CD4-positive, alpha-beta T cell treated with Interleukin-6 for 4 hours (primary cell): ENCODE measurements at places on chromosomes 2 and 18.

DNA sequence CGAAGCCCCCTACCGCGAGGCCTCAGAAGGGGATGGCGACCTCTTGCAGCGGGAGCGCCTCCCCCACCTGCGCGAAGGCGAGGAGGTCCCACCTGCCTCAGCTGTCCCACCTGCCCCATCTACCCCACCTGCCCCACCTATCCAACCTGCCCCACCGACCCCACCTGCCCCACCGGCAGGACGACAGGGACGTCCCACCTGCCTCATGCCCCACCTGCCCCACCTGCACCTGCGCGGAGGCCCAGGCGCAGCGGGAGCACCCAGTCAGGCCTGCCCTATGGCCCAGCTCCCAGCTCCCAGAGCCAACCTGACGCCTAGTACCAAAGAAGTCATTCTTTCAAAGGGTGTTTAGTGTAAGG is 489.1 kb upstream of the SMIM21 start:
- DNase-seq = no peak

GRCh38 chr2:24832073-24832461 is 38.8 kb downstream of the CENPO start:
- DNase-seq = no peak

GRCh38 chr18:55517055-55517454 is 70.9 kb downstream of the TCF4 start:
- no peak for DNase-seq

DNA sequence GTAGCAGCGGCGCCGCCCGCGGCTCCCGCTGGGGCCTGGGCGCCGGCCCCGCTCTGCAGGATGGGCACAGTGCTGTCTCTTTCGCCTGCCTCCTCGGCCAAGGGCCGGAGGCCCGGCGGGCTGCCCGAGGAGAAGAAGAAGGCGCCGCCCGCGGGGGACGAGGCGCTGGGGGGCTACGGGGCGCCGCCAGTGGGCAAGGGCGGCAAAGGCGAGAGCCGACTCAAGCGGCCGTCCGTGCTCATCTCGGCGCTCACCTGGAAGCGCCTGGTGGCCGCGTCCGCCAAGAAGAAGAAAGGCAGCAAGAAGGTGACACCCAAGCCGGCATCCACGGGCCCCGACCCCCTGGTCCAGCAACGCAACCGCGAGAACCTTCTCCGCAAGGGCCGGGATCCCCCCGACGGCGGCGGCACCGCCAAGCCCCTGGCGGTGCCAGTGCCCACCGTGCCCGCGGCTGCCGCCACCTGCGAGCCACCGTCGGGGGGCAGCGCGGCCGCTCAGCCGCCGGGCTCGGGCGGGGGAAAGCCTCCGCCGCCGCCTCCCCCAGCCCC is 369 bp downstream of the CDK5R2 start:
- no peak for DNase-seq

DNA sequence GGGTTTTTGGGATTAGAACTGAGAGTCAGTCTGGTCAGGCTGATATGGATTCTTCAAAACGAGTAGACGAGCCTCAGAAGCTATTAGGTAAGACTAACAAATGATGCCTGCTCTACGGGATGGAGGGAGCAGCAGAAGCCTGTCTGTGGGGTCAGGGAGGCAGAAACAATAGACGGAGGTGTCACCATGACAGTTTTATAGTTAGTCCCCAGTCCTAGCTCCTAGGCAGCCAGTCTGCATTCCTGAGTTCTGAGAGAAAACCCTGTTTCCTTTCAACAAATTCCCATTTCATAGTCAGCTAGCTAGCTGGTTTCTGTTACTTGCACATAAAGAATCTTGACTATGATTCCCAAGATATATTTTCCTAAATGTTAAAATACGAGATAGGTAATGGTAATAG is 542.1 kb downstream of the PID1 start:
- no peak for DNase-seq

GRCh38 chr2:26591619-26592505 is 49.3 kb downstream of the CIB4 start:
- no peak for DNase-seq

DNA sequence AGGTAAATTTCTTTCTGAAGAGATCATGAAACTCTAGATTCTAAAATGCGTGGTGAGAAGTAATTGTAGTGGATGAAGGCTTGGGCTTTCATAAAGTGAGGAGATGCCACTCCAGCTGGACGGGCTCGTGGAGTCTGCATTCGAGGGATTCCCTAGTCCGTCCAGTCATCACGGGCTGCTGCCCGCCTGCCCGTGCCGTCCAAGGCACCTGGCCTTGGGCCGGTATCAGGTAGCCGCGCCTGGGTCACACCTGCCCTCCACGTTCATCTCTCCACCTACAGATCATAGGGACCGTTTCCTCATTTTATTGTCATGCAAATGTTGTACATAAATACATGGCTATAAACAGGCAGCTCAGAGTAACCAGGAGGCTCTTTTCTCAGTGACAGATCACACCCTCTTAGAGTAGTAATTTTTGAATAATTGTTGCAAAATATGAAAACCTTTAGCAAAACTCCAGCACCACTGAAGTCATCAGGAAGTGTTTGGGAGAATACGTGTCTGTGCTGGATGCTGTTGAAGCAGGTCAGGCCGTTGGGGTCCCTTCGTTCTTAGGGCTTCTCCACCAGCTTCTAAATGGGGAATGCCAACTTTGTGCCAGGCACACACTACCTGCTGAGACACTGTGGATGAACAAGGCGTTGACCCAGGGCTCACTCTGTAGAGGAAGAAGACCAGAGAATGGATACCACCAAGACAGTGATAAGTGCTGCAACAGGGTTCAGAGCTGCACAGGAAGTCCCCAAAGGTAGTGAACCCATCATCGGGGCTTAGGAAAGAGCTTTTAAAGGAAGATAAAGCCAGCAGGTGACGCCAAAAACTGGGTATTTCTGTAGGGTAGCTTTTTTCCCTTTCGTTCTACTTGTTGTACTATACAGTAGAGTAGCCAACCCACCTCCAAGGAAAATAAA is 112.5 kb downstream of the FAM210A start:
- peak; percentile 21 for DNase-seq

- no peak for DNase-seq
Measured at GRCh38 chr2:109260886-109261700, 132.1 kb downstream of the SH3RF3 start.

DNA sequence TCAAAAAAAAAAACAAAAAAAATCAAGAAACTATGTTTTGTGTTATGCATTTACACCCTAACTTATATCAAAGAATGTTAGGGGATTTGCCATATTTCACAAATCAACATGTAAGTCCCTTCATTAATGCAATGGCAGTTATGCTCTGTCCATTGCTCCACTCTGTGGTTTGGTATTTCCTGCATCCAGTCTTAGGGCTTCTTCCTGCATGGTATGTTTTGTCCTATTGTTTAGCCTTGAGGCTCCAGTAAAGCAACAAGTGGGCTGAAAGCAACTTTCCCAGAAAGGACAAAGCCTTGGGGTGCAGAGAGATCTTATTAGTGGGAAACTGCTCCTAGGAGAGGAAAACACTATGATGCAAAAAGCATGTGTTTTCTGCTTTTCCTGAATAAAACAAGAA is 474.1 kb downstream of the IRS1 start:
- DNase-seq = no peak

DNA sequence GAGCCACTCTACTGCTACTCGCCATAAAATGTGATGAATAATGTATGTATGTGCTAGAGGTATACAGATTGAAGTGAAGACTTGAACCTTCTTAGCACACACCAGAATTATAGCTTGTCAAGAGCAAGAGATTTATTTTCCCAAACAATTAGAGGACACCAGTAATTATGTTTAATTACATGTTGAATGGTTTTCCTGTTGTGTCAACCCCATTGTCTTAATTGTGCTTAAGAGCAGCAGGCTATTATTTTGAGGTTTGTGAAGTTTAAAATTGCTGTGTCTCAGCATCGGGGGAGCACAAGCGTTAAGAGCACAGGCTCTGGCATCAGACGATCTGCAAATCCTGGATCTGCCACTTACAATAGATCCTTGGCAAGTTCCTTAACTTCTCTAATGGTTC is 29.0 kb downstream of the KIF5C start:
- no peak for DNase-seq

- DNase-seq = no peak
Measured at GRCh38 chr18:63562284-63562683, 20.1 kb downstream of the SERPINB12 start.

GRCh38 chr2:59223742-59224141 is 982.6 kb upstream of the FANCL start:
- DNase-seq = no peak

- DNase-seq = no peak
Measured at GRCh38 chr18:3455090-3455635, 5.2 kb downstream of the TGIF1 start.

DNA sequence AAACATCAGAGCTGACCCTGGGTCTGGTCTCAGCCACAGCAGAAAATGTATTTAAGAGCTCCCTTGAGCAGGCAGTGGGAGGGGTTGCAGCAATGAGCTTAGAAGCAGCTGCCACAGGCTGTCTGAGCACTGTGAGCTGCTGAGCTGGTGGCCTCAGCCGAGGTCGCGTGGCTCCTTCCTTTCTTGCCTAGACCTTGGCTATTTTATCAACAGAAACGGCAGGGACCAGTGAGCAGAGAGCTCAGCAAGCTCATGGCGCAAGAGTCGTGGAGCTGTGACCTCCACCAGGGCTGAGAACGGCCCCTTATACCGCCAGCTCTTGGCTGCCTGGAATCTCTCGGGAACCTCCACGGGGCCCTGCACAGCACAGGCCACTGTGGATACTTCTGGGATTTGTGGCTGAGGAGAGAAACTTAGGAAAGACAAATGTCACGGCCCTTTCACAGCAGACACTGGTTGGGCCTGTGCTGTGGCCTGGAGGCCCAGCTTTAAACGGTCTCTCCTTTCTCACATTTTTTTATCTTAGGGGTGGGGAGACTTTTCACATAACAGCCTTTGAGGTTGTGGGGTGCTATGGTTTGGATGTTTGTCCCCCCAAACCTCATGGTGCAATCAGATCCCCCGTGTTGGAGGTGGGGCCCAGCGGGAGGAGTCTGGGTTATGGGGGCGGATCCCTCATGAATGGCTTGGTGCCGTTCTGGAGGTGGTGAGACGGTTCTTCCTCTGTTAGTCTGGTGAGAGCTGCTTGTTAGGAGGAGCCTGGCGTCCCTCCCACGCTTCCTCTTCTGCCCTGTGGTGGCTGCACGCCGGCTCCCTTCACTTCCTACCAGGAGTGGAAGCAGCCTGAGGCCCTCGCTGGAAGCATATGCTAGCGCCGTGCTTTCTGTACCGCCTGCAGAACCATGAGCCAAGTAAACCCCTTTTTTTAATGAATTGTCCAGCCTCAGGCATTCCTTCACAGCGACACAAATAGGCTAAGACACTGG is 1.7 kb downstream of the ALLC start:
- DNase-seq = no peak

DNA sequence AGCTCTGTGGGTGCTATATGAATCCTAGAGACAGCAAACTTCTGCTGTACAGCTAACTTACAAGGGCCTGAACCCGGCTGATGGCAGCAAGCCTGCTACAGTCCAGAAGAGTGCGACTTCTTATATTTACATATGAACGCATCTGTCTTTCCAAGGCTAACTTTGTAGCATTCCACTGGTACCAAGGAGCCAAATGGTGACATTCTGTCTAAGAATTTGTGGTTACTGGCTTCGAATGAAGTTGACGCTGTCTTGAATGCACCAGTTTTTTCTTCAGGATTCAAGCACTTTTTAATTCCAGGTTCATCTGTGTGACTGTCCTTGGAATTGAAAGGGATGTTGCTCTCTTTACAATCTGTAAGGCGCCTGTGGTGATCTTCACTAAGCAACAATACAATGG is 42.4 kb downstream of the THUMPD2 start:
- DNase-seq = no peak

- no peak for DNase-seq
Measured at GRCh38 chr2:32768387-32769174, 140.7 kb downstream of the TTC27 start.

GRCh38 chr2:203500951-203501350 is 34.1 kb downstream of the RAPH1 start:
- no peak for DNase-seq

- DNase-seq = peak; percentile 41
Measured at GRCh38 chr2:201128933-201129505, 13.1 kb downstream of the CFLAR start.

DNA sequence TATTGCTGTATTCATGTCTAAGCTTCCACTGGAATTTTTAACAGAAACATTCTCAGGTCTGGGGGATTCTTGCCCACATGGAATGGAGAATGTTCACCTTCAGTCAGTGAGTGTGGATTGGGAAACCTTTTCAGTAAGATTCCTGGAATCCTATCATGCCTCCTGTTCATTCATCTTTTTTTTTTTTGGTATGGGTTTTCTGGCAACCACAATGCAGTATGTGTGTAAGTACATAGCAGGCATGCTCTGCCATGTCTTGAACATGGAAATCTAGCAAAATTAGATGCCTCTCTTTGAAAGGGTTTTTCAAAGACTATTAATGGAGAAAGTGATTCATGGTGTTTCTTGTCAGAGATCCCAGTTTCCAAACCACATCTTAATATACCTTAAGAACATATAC is 176.5 kb downstream of the LTBP1 start:
- DNase-seq = no peak

GRCh38 chr2:194697439-194697838 is 959.6 kb upstream of the SLC39A10 start:
- DNase-seq = no peak

DNA sequence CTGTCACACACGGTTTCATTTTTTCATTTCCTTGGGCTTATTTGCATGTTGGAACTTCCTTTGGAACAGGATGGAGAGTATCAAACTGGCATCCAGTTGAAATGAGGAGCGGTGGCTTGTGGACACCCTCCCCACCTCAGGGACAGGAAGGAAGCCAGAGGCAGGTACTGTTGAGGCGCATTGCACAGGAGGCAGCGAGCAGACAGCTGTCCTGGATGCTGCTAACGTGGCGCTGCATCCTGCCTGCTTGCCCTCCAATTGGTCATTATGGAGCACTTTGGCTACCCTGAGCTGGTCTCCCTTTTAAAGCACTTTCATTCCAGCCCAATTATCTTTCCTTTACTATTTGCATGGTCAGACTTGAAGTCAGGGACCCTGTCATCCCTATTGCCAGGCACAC is 80.7 kb upstream of the ITGA4 start:
- no peak for DNase-seq

- peak; percentile 64 for DNase-seq
Measured at GRCh38 chr2:102442967-102443828, 20.2 kb downstream of the IL18RAP start.

DNA sequence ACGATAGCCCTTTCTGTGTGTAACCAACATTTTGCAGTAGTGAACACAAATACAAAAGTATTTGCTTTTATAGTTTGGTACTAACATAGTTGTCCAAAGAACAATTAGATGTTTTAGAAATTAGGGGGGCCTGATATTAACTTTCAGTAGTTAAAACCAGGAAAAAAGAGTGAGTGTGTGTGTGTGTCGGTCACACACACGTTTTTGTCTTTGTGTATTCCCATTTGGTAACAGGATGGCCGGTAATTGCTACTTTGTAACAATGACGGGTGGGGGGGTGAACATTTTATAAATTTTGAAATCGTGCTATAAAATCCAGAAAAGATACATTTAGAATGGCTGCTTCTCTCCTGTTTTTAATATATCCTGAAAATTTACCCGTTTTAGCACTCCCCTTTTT is 1.5 kb downstream of the PPIG start:
- DNase-seq = no peak

DNA sequence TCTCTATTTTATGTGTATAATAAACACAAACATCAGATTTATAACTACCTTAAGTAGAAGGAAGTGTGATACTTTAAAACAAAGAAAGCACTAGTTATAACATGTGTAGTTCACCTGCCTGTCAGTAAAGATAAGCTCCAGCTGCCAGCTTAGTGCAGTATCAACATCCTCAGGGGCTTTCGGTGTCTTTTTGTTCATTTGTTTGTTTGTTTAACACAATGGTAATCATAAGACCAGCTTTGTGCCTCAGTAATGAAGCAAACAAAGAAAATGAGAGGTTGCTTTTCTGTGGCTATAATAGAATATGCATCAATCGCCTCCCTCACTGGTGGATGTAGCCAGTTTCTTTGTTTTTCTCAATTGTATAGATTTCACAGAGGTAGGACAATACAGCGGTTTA is 1499.0 kb upstream of the TMEFF2 start:
- DNase-seq = no peak
